ENCODE measurements at places on chromosomes 4 and X.

GRCh38 chr4:133597251-133597650, 448.2 kb downstream of the PCDH10 start:
- DNase-seq: no peak

DNA sequence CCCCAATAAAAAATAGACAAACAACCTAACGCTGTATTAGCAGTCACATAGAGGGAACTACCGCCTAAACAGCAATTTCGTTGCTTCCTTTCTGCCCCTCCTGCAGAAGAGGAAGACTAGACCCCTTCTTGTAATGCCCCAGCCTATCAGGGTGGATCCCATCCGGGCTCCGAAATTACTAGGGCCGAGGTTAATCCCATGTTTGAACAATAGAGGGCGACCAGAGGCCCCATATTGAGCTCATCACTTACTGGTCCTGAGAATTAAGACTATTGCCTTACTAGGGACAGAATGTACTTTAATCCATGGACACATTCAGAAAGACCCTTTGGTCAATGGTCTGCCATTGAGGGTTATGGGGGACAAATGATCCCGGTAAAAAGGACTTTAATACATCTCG, 11.8 kb upstream of the ZNF630 start:
- DNase-seq: peak; percentile 56

- DNase-seq: no peak
These were observed 27.1 kb downstream of the DDX60L start for GRCh38 chr4:168453146-168453545.

DNA sequence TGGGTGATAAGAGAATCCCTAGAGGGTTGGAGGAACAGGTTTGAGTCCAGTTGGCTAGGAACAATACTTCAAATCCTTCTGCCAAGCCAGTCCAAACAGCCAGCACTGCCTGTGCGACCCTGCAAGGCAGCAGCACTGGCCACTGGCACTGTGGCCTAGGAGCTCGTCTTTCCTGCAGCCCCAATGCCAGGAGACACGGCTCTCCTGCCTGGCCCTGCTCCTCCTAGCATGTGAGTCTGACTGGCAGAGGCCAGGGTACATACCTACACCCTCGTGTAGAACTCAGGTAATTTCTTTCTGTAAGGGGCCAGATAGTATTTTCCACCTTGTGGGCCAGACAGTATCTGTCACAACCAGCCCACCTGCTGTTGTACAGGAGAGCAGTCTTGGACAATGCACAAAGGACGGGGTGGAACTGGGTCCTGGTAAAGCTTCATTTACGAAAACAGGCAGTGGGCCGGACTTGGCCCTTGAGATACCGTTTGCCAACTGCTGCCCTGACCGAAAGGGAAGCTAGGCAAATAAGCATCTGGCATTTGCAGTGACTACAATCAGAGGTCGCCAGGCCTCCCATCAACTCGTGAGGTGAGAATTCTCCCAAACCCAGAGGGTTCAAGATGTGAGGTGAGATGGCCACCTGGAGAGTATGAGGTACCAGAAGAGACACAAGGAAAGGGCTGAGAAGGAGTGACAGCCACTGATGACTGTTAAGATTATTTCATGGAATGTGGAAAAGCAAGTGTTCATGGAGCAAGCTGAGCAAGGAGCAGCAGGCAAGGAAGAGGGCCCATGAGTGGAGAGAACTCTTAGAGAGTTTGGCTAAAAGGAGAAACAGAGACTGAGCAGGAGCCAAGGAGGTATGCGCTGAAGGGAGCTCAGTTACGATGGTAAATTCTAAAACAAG, 29.8 kb upstream of the IRAK1 start:
- no peak for DNase-seq

DNA sequence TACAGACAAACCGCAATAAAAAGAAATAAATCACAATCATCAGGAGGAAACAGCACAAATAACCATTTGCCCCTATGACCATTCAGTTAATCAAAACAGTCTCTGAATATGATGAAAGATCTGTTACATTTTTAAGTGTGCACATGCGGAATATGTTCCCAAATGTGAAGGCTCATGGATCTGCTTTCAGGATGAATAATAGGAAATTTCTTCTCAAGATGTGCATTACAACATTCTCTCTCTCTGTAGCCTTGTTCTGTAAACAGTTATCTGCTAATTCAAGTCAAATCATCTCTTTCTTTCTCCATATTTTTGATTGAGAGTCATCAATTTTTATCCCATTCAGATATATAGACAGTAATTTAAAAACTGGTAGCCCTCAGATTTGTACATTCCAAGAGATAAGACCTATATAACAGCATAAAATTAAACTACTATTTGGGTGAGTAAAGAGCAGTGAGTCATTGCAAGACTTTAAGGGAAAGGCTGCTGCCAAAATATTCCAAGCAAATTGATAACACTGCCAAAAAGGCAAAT, 433.9 kb upstream of the ATOH1 start:
- no peak for DNase-seq

DNA sequence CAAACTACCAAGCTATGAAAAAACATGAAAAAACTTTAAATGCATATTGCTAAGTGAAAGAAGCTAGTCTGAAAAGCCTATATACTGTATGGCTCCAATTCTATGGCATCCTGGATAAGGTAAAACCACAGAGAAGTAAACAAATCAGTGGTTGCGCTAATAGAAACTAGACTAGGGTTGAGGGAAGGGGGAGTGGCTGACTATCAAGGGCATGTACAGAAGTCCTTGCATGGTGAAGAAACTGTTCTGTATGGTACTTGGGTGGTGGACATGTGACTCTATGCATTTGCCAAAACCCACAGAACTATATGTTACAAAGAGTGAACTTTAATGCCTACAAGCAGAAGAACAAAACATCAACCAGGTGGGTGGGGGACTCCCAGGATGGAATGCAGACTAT, 96.8 kb downstream of the MTMR1 start:
- DNase-seq: no peak

- DNase-seq: peak; percentile 77
These were observed 657 bp upstream of the ANKRD50 start for GRCh38 chr4:124713185-124713592.

GRCh38 chr4:124953486-124953885, 241.0 kb upstream of the ANKRD50 start:
- no peak for DNase-seq

- DNase-seq: no peak
These were observed 12.2 kb downstream of the AFF1 start for GRCh38 chr4:86946868-86947500.

GRCh38 chr4:141335166-141335565, 114.5 kb downstream of the ZNF330 start:
- DNase-seq: no peak

DNA sequence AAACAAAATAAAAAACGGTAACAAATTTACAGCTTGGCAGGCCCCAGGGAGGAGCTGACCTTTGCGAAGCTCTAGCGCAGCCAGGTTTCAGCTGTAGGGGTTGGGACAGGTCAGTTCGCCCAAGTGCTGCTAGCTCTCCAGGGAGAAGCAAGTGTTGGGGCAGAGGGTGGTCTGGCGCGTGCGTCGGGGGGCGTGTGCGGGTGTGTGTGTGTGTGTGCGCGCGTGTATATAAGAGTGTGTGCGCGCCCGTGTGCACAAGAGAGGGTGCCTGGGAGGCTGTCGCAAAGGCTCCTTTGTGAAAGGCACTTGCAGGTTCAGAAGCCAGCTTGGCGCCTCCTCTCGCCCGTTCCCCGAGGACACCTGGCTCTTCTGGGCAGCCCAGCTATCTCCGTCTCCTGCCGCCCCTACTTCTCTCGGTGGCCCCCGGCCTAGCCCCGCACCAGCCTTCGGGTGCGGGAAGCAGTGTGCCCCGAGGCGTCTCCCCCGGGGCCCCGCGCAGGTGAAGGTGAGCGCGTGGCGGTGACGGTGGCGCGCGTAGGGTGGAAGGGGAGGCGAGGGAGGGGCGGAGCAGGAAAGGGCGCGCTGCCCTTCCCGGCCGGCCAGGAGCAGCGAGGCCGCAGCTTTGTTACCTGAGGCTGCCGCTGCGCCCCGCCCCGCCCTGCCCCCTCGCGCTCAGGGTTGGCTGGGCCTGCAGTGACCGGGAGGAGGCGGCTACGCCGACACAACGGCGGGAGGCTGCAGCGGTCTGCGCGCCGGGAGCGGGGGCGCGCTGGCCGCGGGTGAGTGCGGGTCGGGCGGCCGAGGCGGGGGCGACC, at the start of gene FHDC1:
Gene FHDC1, plus strand, starts transcription at position 693 of the 815 bp plus-strand sequence. CDS start 6,735 bp downstream, outside the sequence.
- DNase-seq: no peak
